Gastroesophageal sphincter (tissue), 4 donors: ENCODE measurements at places on chromosomes 1 and 21. TPM values are rescaled to one million over a fixed set of nuclear protein-coding genes. Genes with fewer than 3 reads are reported as not detected.

DNA sequence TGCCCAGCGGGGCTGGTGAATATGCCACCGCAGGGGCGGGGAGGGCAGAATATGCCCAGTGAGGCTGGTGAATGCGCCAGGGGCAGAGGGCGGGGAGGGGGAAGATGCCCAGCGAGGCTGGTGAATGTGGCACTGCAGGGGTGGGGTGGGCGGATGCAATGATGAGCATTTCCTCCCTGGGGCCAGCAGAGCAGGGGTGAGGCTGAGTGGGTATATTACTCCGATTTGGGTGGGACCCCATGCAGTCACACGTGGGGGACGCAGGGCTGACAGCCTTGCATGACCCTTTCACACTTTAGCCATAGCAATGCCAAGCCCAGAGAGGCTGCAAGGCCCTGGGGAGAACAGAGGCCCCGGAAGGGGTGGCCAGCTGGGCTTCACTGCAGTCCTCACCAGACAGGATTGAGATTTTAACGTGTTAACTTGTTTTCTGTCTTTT, 9.3 kb upstream of the SLX9 start:
- ATAC-seq = no peak

DNA sequence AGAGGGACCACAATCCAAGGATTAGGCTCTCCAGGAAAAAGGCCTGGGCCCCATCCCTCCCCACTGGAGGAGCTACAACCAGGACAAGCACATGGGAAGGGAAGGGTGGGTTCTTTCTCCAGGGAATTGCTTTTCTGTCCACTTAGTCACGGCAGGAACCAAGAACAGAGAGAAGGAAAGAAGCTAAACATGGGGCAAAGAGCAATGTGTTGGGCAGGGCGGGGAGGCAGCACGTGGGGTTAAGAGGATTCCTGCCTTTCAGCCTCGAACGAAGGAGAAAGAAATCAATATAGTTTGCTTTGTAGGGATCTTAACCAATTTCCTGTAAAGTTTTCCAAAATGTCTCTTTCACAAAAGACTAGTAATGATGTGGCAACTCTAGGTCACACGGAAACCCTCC, 21.7 kb downstream of the ERI3 start:
- no peak for ATAC-seq

MAN1C1 gene
- total RNA-seq = 38.1 TPM

DNA sequence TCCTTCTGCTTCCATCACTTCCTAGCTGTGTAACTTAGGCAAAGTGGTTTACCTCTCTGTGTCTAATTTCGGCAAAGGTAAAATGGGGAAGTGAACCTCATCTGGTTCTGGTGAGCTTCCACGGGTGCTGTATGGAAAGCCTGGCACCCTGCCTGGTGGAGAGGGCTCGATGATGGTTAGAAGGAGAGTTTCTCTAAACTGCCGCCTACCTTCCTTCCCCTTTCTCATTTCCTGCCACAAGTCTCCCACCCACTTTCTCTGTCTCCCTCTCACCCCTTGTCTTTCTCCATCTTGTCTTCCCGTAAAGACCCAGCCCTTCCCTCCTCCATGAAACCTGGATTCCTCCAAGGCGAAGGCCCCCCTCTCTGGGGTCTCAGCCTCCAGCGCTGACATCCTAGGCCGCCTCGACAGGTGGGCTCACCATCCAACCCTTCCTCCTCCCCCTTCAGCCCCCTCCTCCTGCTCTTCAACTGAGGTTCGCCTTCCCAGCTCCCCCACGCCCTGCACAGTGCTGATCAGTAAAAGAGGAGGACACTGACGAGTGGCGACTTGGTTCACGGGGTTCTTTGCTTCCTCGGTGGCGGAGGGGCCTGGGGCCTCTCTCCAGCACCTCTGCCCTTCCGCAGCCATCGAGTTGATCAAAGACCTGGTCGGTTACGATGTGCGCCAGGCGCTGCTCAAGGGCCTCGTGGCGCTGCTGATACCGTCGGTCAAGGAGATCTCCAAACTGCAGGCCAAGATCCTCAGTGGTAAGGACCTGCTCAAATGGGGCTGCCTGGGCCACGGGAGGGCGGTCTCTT, 7.3 kb downstream of the RNU5D-1 start:
- no peak for ATAC-seq

- ATAC-seq = no peak
Measured at GRCh38 chr1:223704921-223705878, 7.1 kb upstream of the CAPN2 start.

- ATAC-seq = no peak
Measured at GRCh38 chr1:208154040-208154439, 90.1 kb downstream of the PLXNA2 start.

HPDL gene
- total RNA-seq = not detected

DNA sequence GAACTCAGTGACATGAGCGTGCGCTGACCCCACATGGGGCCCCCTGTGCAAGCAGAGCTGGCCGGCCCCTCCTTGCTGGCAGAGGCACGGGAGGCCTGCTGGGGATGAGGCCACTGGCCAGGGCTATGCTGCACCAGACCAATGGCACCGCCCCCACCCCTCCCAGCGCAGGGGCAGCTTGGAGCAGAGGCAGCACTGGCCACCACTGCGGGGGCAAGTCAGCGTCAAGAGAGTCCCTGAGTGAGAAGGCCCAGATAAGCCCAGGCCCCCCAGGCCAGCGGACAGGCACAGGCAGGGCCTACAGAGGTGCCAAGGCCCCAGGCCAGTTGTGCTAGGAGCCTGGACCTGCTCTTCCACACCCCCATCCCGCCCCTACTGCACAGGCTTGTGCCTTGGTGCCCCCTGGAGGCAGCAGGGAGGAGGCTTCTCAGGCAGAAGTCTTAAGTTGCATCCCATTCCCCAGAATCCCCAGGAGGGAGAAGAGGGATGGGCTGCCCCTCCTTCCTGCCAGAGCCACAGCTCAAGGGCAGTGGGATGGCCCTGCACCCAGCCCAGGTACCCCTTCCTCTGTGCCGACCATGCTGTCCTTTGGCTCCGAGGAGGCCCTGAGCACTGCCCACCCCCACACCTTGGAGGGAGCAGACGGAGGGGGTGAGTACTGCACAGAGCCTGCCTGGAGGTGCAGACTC, 35.8 kb downstream of the EPHX1 start:
- ATAC-seq = peak; percentile 86

DNA sequence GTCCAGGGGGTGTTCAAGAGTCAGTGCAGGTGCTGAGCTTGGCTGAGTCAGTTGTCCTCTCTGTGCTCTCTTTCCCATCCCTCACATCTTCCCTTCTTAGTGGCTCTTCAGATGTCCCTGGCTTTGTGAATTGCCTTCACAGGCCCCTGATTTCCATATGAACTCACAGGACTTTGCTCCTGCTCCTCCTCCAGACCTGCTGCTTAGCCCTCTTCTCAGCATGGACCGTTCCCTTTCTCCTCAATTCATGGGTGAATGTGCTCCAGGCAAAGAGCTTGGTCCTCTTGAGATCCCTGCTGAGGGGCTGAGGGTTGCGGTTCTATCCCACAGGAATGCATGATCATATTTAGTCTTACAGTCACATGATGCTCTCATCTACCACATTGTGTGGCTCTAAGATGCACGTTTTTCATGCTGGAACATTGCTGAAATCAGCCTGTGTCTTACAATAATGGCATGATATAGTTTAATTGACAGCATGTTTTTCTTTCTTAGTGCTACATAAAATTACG, 30.5 kb downstream of the CACNA1E start:
- no peak for ATAC-seq
